AG09319 (cell line): ENCODE measurements at places on chromosomes 3 and 15.

- no peak for DNase-seq
Observed at GRCh38 chr3:134598763-134599545, 51.9 kb downstream of the KY start.

DNA sequence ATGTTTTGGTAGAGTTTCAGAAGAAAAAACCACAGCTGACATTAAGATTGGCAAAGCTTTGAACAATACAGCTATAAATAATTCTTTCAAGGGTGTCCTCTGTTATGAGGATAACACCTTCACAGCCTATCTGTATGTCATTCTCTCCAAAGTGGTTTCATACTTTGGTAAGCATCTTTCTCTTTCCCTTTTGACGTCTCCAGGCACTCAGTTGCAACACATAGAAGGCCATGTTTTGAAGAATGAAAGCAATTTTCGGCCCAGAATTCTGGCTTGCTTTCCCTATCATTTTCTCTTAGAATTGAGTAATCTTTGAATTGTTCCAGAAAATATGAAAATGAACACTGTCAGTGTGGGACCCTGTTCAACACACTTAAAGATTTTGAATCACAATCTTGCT, 200.0 kb upstream of the CBLB start:
- DNase-seq, result peak; percentile 31

GRCh38 chr3:134457376-134458074, 28.3 kb downstream of the ANAPC13 start:
- DNase-seq, result no peak

DNA sequence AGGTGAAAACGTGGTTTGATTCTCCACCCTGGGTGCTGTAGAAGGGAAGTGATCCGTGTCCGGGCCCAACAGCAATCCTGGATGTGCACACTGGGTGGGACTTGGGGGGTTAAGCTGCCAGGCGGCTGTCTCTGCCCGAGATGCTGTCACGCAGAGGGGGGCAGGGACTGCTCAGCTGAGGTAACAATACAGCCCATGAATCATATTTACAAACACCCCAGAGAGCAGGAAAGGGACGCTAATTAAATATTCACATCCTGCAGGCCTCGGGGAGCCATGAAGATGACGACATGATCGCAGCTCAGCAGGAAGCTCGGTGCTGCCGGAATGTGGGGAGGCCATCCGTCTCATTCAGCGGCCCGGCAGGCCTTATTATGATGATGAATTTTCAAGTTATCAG, 17.9 kb upstream of the CRABP1 start:
- DNase-seq, result no peak

- DNase-seq, result no peak
Observed at GRCh38 chr3:34213478-34213877, 415.0 kb downstream of the PDCD6IP start.

DNA sequence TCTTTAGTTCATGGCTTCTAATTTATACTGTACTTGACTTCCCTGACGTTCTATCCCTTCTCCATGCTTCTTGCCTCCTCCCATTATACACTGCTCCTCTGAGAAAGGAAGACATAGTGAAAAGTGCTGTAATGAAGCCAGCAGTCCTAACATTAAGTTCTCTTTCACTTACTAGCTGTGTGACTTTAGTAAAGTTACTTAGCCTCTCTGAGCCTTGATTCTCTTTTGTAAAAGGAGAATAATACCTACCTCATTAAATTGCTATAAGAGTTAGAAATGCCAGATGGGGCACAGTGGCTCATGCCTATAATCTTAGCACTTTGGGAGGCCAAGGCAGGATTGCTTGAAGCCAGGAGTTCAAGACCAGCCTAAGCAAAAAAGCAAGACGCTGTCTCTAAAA, 18.8 kb upstream of the IGF2BP2 start:
- DNase-seq, result no peak

- no peak for DNase-seq
Observed at GRCh38 chr15:50790778-50791453, 25.4 kb upstream of the SPPL2A start.

DNA sequence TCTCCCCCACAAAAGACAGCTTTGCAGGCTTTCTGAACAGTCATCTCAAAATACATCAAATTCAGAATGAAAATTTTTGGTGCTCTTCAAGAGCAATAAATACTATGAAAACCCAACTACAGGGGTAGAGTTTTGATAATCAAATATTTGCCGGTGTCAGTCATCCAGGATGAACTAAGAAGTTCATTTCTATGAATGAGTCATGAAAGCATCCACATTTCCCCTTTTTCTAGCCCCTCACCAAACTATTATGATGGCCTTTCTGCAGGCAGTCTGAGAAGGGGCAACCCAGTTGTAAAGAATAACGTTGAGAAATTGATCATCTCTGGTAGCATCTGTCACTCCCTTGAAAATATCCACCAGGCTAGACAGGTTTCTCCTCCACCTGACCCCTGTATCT, 3.1 kb upstream of the LPCAT4 start:
- DNase-seq, result no peak

- peak; percentile 89 for DNase-seq
Observed at GRCh38 chr3:160129459-160130061, 95.7 kb upstream of the C3orf80 start.

DNA sequence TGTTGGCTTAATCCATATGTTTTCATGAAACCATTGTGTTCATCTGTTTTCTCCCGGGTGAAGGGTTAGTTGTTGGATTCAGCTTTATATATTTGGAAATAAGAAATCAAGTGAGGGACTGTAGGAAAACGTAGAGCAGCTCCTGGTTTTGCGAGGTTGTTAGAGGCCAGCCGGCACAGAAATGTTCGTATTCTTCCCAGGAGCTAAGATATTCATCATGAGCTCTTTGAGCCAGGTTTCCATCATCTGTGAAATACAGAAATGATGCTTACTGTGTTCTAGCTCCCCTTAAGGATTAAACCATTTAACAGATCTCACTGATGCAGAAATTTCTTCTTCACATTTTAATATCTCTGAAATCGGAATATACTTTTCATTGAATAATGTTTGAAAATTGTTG, 235.5 kb downstream of the PTPRG start:
- no peak for DNase-seq

DNA sequence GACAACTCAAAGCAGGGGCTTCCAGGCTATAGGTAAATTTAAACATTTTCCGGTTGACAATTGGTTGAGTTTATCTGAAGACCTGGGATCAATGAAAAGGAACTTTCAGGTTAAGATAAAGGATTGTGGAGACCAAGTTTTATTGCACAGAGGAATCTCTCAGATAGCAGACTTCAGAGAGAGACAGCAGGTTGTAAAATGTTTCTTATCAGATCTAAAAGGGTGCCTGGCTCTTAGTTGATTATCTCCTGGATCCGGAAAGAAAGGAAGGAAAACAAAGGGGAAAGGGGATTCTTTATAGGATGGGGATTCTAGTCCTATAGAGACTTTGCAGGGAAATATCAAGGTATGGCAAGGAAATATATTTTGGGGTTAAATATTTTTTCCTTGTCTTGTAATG, 951.3 kb upstream of the SEMA6D start:
- DNase-seq, result no peak

GRCh38 chr15:83158393-83158792, 49.2 kb downstream of the HDGFL3 start:
- DNase-seq, result no peak

DNA sequence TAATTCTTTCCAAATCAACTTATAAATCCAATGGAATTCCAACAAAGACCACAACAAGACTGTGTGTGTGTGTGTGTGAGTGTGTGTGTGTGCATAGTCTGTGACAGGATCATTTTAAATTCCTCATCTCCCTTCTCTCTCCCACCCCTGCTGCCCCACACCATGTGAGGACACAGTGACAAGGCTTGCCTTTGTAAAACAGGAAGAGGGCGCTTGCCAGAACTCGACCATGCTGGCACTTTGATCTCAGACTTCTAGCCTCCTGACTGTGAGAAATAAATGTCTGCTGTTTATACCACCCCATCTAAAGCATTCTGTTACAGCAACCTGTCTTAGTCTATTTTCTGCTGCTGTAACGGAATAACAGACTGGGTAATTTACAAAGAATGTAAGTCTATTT, 99.1 kb downstream of the NSMCE3 start:
- no peak for DNase-seq

DNA sequence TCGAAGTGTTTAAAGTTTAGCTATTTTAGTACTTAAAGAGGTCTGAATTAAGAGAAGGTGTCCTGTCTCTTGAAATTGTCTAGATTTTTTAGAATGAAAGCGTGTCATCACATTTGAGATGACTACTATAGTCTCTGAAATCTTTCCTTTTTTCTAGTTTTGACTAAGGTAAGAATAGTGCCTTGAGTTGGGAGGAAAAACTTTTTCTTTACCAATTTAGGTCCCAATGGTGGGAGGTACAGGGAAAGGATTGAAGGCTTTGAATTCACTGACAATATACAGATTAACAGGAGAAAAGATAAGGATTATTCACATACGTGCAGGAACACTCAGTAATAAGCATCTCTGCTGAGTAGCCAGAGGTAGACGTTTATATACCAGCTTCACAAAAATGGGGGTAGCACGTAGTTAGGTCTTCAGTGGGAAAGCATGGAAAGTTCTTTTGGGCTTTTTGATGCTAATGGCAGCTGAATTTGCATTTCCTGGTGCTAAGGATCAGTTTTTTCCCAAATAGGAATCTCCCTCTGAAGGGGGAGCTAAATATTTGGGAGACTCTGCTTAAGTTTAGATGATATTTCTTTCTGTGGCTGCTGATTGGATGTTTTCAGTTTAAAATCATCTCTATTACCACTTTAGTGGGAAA, 88.1 kb downstream of the VPS8 start:
- DNase-seq, result no peak

- no peak for DNase-seq
Observed at GRCh38 chr3:94405258-94406035, 342.6 kb downstream of the NSUN3 start.

DNA sequence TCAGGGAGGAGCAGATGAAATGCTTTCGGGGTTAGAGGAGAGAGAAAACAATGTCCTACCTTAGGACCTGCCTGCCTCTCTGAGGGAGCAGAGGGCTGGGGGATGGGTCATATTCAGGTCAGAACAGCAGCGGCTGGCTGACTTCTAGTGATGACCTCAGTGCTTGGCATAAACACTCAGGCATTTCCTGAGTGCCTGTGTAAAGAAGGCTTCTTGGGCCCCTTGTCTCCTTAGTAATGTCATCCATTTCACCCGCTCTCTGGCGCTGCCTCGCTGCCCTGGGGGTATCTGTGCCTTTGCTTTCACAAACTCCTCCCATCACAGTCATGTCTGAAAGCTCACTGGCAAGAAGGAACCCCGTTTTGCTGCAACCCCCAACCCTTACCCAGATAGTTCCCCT, 82.9 kb upstream of the GSK3B start:
- peak; percentile 55 for DNase-seq

DNA sequence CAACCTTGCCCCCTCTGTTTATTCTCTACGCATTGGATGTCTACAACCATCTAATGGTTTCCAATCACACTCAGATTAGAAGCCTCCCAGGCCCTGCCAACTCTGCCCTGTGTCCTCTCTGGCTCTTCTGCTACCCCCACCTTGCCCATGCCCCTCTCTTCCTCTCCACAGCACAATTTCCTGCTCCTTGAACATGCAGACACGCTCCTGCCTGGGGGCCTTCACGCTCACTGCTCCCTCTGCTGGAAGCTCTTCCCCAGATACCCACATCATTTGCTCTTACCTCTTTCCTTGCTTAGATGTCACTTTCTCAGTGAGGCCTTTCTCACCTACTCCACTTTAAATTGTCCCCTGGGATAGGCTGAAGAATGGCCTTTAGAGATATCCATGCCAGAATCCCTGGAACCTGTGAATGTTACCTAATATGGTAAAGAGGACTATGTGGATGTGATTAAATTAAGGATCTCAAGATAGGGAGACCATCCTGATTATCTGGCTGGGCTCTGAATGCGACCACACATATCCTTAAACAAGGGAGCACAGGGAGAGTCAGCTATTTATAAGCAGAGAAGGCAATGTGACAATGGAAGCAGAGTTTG, 9.9 kb downstream of the KY start:
- no peak for DNase-seq

- DNase-seq, result no peak
Observed at GRCh38 chr3:171095063-171095462, 68.5 kb upstream of the SLC2A2 start.

DNA sequence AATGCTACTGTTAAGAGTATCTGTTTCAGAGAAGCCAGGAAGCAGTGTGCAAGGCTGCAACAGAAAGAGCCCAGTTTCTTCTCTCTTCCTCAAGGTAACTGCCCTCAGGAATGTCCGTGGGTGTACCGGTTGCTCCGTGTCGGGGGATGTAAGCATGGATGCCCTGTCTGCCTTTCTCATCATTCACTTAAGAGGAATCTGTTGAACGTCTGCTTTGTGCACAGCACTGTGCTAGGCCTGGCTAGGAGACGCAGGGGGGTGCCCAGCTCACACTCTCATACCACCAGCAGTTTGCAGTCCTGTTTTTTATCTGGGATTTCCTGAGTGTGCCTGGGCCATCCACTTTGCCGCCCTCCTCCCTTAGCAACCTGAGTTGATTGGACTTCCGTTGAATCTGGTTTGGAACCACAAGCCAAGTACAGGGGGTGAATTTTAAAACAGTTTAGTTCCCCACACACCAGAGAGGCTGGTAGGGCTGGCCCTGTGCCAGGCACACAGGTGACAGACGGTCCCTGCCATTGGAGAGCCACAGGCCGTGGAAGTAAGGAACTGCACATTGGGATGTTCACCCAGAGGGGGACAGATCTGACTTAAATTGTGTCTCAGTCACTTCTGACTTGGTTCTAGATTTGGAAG, 11.2 kb downstream of the BOC start:
- no peak for DNase-seq

DNA sequence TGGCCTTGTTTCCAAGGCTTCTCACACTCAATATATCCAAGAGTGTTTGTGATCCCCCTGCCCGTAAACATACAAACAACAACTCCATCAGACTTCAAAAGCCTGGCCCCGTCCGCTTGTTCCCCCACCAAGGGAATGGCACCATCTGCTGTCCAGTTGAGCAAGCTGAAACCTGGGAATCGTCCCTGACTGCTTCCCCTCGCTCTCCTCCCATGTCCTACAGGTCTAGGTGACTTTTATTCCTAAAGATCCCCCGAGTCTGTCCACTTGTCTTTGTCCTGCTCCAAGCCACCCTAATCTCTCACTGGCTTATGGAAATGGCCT, 27.9 kb upstream of the FAM174B start:
- DNase-seq, result no peak

GRCh38 chr3:34323517-34323916, 525.1 kb downstream of the PDCD6IP start:
- DNase-seq, result no peak

DNA sequence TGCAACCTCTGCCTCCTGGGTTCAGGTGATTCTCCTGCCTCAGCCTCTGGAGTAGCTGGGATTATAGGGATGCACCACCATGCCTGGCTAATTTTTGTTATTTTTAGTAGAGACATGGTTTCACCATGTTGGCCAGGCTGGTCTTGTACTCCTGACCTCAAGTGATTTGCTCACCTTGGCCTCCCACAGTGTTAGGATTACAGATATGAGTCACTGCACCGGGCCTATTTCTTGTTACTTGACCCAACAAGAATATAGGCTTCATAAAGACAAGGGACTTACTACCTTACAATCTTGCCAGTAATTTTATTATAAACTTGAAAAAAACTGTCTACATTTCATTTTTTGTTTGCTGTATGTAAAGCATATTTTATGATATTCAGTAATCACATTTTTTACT, 21.4 kb upstream of the ZBTB47 start:
- DNase-seq, result no peak

GRCh38 chr3:43215663-43216275, 70.6 kb upstream of the SNRK start:
- DNase-seq, result no peak

GRCh38 chr15:97981058-97981457, 20.6 kb downstream of the ARRDC4 start:
- no peak for DNase-seq

- no peak for DNase-seq
Observed at GRCh38 chr15:77596821-77597803, 35.6 kb downstream of the LINGO1 start.
